Colonic mucosa (tissue), 4 donors: ENCODE measurements at places on chromosomes 13 and 19.

DNA sequence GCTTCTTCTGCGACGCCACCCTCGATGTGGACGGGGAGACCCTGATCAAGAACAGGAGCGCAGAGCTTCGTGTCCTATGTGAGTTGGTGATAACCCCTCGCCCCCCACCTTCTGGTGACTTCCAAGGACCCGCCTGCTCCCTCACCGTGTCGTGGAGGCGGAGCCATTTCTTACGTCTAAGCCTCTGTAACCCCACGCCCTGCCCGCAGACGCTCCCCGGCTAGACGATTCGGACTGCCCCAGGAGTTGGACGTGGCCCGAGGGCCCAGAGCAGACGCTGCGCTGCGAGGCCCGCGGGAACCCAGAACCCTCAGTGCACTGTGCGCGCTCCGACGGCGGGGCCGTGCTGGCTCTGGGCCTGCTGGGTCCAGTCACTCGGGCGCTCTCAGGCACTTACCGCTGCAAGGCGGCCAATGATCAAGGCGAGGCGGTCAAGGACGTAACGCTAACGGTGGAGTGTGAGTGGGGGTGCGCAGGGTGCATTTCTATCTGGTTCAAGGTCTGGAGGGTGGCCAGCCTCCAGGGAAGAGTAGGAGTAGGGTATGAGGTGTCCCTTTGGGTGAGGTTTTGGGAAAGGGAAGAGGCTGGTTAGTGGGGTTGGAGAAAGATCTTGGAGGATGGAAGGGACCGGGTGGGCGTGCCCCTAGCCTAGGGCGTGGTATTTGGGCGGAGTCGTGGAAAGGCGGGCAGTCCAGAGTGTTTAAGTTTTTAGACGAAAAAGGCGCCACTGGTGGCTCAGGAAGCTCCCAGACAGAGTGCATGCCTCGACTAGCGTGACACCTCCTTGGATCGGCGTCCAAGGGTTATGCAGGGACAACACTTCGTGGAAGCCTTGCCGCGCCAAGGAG is 3.3 kb downstream of the ICAM5 start:
- no peak for DNase-seq

DNA sequence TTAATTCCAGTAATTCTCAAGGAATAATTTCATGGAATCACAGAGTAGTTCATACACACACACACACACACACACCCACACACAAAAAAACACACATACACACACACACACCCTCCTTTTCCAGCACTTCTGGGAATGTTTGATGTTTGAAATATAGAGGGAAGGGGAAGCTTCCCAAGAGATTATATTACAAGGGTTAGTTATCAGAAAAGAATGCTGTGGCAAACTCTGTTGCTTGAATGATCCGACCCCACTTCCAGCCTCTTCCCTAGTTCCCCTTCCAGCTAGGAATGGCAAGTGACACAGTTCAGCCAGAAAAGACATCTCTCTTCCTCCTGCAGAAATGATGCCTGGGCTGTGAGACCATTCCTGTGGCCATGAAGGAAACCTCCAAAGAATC is 49.9 kb downstream of the KCTD12 start:
- no peak for DNase-seq

- peak; percentile 31 for DNase-seq
These were observed 24.9 kb downstream of the SIGLEC7 start for GRCh38 chr19:51166846-51167490.

DNA sequence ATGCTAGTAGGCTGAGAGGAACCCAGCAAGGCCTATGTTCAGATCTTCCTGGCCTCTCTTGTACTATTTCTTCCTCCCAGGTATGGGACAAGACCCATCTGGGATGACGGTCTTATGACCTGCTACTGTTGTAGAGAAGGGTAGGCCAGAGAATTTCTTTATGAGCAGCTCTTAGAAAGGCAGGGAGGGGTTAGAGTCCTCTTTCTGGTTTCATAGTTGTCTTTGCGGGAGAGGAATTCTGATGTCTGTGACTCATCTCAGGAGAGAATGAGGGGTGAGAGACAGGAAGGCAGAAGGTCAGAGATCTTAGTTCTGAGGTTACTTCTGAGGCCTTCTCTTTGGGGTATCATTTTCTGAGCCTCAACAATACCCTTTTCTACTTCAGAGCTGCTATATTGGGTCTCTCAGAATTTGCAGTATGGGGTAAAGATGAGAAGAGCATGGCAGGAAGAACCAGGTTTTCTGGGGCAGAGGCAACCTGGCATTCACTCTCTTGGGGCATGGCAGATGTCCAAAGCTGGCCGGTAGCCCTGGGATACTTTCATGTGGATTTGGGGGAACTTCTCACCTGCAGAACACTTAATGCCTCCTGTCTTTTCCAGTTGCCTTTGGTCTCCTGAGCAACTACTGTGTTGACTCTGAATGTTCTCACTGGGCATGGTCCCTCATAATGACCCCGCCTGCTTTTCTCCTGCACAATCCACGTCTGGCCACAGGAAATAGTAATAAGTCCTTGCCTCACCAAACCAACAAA is 154.4 kb downstream of the GGACT start:
- no peak for DNase-seq

DNA sequence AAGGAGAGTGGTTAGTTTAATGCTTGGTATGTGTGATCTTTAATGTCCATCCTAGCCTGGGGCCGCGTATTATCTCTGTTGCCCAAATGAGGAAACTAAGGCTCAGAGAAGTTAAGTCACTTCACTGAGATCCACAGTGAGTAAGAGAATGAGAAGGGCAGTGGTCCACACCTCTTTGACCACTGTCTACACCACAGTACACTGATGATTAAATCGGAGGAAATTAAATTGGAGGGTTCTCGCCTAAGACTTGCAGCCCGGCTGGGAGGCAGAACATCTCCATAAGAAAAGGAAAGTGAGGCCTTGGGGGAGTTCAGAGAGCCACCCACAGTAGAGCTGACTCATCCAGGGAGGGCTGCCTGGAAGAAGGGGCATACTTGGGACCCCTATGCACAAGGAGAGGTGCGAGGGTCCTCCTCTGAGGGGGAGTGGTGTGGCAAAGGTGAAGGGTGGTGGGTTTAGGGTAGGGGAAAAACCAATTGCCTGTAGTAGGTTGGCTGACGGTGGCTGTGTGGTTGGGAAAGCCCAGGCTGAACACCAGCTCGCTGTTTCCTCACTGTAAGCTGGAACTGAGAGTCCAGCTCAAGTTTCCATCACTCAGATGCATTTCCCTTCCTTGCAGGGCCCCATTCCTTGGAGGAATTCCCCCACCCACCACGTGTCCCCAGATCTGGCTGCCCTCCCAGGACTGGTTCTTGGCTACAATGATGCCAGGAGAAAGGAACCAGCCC is 15.0 kb upstream of the DHRS12 start:
- DNase-seq: no peak

DNA sequence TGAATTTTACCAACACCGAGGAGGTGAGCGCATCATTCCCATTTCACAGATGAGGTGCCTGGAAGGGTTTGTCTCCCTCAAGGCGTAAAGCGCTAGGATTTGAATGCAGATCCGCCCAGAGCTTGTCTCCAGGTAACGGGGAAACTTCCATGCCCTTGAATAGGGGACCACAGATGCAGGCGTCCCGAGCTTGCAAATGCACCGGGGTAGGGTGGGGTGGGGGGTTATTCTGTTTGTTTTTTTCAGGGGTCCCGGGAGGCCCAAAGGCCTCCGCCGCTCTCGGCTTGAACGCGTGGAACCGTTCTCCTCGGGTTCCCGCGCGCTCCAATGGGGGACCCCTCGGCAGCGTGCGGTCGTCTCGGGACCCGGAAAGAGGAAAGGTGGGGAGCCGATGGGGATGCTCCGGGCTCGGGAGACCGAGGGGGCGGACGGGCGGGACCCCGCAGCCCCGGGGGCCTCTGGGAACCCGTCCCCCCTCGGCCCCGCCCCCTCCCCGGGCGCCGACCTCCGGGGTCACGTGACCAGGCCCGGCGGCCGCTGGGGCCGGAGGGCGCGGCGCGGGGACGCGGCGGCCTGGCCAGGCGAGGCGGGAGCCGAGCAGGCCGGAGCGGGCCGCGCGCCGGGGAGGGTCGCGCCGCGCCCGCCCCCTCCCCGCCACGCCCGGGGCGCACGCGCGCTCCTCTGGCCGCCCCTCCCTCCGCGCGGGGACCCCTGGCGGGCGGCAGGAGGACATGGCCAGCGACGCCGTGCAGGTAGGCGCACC is at the start of gene PKN1:
Gene PKN1 (plus strand): TSS at position 516 of the 763 bp plus-strand sequence. CDS start 216 bp downstream, at position 732.
- peak; percentile 52 for DNase-seq
